NCI-H1092 (cell line): ENCODE measurements at places on chromosomes 4 and X.
A peak's percentile ranks its signal among the peaks of the same experiment; 100 is the strongest.

DNA sequence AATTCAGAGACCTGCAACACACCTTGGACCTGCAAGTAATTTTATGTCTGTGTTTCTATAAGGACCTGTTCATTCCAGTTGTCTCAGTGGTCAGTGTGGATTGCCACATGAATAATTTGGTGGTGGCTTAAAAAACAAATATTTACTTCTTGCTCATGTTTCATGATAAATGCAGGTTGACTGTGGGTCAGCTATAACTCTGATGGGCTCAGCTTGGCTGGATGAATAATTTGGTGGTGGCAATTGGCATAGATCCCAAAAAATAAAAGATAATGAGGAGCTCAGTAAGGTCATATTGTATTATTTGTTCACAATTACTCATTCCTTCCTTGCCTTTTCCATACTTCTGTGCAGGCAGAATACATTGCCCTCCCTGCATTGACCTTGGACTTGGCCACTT is 18.9 kb upstream of the SCRG1 start:
- DNase-seq, result no peak

GRCh38 chr4:175882891-175883290 is 70.8 kb upstream of the GPM6A start:
- DNase-seq, result no peak

GRCh38 chr4:6333301-6334202 is 63.9 kb downstream of the WFS1 start:
- DNase-seq, result no peak

- DNase-seq, result no peak
These were observed 24.2 kb upstream of the XPNPEP2 start for GRCh38 chrX:129714581-129714980.

DNA sequence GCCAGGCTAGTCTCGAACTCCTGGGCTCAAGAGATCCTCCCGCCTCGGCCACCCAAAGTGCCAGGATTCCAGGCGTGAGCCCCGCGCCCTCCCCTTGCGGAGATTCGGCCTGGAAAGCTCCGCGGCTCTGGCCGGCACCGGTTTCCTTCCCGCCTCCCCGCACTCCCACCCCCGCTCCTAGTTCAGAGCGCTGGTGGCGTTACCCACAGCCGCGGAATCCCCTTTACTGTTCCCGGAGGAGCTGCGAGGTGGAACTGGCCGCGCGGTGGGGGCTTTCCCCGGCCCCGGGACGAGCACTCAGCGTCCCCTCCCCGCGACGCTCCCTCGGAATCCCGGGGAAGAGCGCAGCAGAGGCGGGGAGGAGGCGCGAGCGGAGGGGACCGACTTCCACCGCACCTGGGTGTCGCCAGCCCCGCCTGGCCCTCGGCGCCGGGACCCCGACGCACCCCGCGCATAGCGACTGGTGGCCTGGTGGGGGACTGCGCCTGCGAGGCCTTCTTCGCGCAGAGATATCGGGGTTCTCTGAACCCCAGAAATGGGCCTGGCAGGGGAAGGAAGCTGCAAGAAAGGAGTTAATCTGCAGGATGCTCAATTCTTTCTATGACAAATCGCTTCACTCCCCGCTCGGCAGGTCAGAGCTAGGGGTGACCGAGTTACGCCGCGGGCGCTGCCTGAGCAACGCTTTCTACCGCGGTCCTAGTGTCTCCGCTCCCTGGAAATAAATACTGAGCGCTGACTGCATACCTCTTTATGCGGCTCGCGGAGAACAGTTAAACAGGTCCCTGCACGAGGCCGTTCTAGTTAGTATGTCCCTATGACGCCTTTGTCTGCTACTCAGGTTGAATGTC is 14.6 kb upstream of the SLC25A4 start:
- DNase-seq, result peak; percentile 3

- no peak for DNase-seq
These were observed 340.1 kb upstream of the NR3C2 start for GRCh38 chr4:148782284-148782683.

DNA sequence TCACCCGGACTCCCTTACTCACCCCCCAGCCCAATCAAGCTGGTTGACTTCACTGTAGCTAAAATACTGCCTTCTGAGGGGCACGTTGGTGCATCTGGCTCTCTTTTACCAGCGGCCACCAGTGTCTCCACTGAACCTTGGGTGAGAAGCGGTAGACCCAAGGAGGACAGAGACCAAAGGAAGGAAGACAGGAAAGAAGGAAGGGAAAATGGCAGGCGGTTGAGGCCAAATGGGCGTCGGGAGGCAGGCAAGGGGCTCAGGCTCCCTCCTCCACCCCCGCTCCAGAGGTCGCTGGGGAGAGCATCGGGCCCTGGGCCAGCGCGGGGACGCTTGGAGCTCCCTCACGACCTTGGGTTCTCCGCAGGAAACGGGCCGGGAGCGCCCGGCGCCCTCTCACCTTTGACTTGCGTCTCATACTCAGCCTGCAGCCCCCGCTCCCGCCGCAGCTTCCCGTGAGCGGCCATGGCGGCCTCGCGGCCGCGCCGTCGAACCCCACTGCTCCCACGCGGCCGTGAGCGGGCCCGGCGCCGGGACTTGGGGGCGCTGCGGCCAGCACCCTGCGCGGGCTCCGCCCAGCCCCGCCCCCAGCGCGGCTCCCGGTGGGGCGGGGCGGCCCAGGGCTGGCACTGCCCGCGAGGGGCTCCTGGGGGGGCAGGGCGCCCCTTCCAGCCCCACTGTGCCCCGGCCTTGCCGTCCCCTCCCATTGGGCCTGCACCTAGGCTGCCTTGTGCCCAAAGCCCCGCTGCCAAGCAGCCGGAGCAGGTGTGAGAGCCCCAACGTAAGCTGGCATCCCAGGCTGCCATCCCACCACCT is at the start of gene ARHGAP4:
Gene ARHGAP4 (minus strand): TSS at position 526 of the 813 bp plus-strand sequence. CDS start 62 bp downstream, at position 464.
- DNase-seq, result no peak

DNA sequence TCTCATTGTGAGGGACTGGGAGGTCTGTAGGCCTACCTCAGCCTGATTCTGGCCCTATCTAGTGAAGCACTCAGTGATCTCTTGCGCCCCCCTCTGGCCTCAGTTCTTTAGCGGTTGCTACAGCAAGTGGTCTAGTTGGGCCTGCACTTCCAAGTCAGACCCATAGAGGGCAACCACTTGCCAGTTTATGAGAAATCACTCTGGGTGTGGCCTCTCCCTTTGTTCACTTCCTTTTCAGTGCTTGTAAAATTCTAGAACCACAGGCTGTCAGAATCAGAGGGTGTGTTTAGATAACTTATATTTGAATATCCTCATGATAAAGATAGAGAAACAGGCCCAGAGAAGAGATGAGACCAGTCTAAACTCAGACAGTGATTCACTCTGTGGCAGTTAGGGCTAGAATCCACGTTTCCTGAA is 60.9 kb upstream of the LAS1L start:
- DNase-seq, result peak; percentile 79
